ENCODE measurements at places on chromosomes 2 and 18.

- DNase-seq: no peak
Measured at GRCh38 chr2:204234879-204235278, 298.3 kb downstream of the ICOS start.

DNA sequence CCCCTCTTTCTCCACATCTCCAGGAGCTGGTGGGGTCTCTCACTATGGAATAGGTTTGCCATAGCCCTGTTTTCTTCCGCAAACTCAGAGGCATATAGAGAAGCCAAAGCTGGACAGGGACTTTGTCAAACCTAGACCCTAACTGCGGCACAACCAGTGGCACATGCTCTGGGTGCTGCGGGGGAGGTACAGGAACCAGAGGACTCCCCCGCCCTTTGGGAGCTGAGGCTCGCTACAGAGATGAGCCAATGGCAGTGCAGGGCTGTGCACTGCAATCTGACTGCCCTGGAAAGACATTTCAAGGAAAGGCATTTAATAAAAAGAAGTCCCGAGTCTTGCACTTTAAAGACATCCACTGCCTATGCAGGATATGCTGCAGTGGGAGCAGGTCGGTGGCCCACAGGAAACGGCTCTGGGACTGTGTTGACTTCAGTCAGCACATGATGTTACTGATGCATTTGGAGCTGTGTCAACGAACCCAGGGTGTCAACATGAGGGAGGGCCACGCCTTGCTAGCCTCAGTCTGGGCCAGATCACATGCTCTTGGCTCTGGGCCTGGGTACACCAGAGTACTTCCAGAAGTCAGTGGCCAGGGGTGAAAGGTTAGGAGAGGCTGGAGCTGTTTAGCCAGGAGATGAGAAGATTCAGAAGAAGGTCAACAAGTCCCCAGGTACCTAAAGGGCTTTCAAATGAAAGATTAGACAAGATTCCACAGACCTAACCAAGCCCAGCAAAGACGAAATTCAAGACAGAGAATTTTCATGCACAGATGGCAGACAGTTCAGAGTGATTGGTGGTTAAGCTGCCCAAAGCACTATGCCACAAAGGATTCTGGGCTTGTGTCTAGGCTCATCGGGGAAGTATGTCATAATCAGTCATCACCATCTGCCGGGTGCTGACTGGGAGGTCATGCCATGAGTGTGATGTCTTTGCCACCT lies 8.2 kb downstream of the SLC35F6 start:
- no peak for DNase-seq

GRCh38 chr2:114368705-114369104 lies 73.7 kb upstream of the DPP10 start:
- no peak for DNase-seq

- DNase-seq: no peak
Measured at GRCh38 chr2:236531195-236531594, 38.4 kb upstream of the ACKR3 start.

GRCh38 chr2:20198796-20199632 lies 25.9 kb downstream of the SDC1 start:
- DNase-seq: no peak

DNA sequence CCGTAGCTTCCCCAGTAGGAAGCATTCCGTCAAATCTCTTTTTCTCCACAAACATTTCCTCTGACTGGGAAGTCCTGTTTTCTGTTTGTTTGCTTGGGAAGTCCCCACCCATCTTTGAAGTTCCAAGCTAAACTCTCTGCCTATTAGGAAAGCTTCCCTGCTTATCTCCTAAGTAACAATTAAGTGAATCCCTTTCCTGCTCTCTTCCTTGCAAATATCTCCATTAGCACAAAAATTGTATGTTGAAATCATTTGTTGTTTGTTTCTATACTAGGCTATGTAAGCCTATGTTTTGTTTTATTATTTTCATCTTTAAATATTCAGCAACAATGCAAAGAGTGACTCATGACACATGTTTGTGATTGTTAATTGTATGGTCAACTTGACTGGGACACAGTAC lies 812.6 kb upstream of the LRATD1 start:
- DNase-seq: no peak

GRCh38 chr2:54706622-54707021 lies 16.8 kb upstream of the EML6 start:
- no peak for DNase-seq

GRCh38 chr18:36446059-36446458 lies 148.5 kb downstream of the FHOD3 start:
- DNase-seq: no peak

GRCh38 chr2:37013315-37013641 lies 46.9 kb upstream of the STRN start:
- DNase-seq: no peak

Data from T-helper 17 cell (primary cell).